Fibroblast of lung (primary cell): ENCODE measurements at places on chromosomes 16 and 17.
A peak's percentile ranks its signal among the peaks of the same experiment; 100 is the strongest.

GRCh38 chr16:86514481-86515376, 4.4 kb downstream of the FOXF1 start:
- DNase-seq: peak; percentile 68
- H3K4me3 ChIP-seq: peak overlapping the region; percentile 99
- H3K4me1 ChIP-seq: peaks cover 17% of the 10 kb centered on the region
- no peaks in the 10 kb centered on the region for H3K27me3 ChIP-seq
- H3K27ac ChIP-seq: peak overlapping the region; percentile 97
- peaks cover 43% of the 10 kb centered on the region for H3K36me3 ChIP-seq

DNA sequence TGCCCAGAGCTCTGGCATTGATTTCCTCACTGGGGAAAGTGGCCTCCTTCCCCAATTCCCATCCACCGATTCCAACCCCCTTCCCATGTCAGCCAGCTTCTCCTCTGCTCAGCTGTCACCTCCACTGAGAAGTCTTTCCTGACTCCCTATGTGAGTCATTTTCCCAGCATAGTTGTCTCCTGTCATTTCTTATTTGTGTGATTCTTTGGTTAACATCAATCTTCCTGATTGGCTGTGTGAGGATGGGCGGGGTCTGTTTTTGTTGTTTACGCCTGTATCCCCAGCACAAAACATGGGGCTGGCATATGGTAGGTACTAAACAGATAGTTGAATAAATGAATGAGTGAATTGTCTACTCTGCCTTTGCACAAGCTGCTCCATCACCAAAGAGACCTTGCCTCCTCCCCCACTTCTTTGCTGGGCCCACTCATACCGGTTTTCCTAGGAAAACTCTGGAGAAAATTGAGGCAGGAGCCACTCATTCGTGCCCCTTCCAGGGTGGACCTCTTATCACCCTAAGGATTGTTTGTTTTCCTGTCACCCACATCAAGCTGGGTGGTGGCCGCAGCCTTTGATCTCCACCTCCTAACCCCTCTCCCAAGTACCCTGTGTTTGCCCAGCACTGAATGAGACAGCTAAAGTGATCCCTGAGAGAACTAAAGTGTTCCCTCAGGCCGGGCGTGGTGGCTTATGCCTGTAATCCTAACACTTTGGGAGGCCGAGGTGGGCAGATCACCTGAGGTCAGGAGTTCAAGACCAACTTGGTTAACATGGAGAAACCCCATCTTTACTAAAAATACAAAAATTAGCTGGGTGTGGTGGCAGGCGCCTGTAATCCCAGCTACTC, 1.2 kb upstream of the GRB7 start:
- no peak for DNase-seq
- H3K4me1 ChIP-seq: peaks cover 8% of the 10 kb centered on the region
- H3K27me3 ChIP-seq: peaks cover 7% of the 10 kb centered on the region
- H3K36me3 ChIP-seq: no peaks in the 10 kb centered on the region

DNA sequence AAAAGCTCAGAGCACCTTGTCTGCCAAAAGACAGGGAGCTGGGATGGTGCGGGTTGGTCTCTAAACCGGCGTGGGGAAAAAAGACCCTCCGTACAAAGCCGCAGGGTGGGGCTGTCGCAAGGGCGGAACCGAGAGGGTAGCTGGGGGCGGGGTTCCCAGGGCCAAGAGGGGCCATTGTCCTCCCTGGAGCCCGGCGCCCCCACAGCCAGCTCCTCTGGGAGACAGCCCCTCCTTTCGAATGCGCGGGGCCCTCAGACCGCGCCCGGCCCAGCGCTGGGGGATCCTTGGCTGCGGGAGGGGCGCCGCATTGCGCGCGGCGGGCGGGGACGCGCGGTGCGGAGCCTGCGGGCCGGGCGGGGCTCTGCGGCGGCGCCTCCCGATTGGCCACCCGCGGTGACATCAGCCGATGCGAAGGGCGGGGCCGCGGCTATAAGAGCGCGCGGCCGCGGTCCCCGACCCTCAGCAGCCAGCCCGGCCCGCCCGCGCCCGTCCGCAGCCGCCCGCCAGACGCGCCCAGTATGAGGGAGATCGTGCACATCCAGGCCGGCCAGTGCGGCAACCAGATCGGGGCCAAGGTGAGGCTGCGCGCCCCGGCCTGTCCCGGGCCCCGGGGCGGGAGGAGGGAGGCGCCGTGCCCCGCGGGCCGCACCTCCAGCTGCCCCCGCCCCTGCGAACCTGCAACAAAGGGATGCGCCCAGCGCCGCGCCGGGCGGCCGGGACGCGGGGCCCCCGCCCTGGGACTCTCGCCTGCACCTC, at the start of gene TUBB3:
Gene TUBB3 (plus strand): TSS at position 459 of the 756 bp plus-strand sequence. CDS start 60 bp downstream, at position 519.
- H3K4me1 ChIP-seq: peaks cover 25% of the 10 kb centered on the region
- H3K27ac ChIP-seq: peak within 1 kb of the TSS; percentile 99
- no peaks in the 10 kb centered on the region for H3K27me3 ChIP-seq
- H3K36me3 ChIP-seq: peaks cover 2% of the 10 kb centered on the region

DNA sequence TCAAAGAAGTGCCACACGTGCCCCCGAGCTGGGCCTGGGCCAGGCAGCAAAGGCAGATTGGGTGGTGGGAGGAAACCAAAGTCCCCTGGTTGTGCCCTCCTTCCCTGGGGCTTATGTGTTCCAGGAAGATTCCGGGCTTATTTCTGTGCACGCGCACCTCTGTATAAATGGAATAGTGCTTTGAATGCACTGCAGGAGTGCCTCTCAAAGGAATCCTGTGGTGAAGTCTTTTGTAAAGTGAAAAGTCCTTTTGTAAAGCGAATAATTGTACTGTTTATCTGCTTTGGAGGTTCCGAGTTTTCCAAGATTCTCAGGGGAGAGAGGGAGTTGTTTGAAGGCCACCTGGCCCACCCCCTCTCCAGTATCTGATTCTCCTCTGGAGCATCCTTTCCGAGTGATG, 26.8 kb downstream of the C17orf75 start:
- H3K36me3 ChIP-seq: no peaks in the 10 kb centered on the region
- H3K27me3 ChIP-seq: peaks cover 5% of the 10 kb centered on the region
- H3K27ac ChIP-seq: no peak overlapping the region
- no peak overlapping the region for H3K4me3 ChIP-seq

GRCh38 chr17:57537524-57538410, 207.3 kb downstream of the CCDC182 start:
- DNase-seq: no peak
- H3K4me3 ChIP-seq: no peak overlapping the region
- no peaks in the 10 kb centered on the region for H3K4me1 ChIP-seq
- H3K27me3 ChIP-seq: no peaks in the 10 kb centered on the region
- H3K27ac ChIP-seq: no peak overlapping the region

DNA sequence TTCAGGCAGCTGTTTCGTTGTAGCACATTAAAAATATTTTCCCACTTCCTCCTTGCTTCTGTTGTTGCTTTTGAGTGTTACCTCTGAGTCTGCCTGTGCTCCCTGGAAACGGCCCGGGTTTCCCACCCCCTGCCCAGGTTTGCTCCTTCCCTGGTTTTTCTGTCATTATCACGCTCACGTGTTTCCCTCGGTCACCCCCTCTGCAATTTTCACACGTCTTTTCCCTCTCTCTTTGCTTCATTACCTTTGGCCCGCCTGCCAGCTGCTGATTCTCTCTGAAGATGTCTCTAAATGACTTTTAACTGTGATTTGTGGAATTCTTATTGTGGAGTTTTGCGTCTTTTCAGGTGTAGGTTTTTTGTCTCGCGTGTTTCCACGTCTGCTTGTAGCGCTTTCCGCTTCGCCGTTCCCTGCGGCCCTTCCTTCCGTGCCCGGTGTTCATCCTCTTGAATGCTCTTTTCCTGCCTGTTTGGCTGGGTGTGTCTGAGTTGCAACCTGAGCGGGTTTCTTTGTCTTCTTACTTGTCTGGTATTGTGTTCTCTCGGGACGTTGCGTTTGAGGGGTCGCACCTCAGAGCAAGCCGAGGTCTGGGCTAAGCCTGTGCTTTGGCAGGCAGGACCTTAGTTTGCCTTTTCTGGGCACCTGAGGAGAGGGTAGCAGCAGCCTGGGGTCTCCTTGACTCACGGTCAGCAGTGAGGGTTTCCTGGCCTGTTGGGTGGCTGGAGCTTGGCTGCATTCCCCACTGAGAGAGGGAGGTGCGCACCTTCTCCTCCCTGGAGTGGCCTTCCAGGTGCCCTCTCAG, 96.3 kb upstream of the ZNF750 start:
- H3K36me3 ChIP-seq: peaks cover 12% of the 10 kb centered on the region
- no peaks in the 10 kb centered on the region for H3K27me3 ChIP-seq
- no peak overlapping the region for H3K27ac ChIP-seq
- DNase-seq: no peak
- H3K4me3 ChIP-seq: no peak overlapping the region

DNA sequence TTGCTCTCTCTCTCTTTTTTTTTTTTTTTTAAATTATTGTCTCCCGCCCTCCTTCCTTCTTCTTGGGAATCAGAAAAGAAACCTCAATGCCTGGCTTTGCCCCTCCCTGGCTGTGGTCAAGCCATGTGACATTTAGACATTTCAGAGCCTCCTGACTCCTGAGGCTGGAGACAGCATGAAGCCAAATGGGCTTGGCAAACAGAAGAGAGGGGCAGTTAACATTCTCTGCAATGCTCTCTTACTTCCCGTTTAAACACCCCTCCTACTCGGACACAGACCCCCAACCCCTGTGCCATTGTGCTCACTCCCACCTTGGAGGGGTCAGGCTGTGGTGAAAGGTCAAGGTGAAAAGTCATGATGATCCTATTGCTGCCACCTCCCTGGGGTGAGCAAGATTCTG, 14.7 kb upstream of the MEOX1 start:
- H3K4me1 ChIP-seq: no peaks in the 10 kb centered on the region
- H3K4me3 ChIP-seq: no peak overlapping the region
- H3K27ac ChIP-seq: no peak overlapping the region
- H3K27me3 ChIP-seq: no peaks in the 10 kb centered on the region
- H3K36me3 ChIP-seq: no peaks in the 10 kb centered on the region
- DNase-seq: peak; percentile 22

DNA sequence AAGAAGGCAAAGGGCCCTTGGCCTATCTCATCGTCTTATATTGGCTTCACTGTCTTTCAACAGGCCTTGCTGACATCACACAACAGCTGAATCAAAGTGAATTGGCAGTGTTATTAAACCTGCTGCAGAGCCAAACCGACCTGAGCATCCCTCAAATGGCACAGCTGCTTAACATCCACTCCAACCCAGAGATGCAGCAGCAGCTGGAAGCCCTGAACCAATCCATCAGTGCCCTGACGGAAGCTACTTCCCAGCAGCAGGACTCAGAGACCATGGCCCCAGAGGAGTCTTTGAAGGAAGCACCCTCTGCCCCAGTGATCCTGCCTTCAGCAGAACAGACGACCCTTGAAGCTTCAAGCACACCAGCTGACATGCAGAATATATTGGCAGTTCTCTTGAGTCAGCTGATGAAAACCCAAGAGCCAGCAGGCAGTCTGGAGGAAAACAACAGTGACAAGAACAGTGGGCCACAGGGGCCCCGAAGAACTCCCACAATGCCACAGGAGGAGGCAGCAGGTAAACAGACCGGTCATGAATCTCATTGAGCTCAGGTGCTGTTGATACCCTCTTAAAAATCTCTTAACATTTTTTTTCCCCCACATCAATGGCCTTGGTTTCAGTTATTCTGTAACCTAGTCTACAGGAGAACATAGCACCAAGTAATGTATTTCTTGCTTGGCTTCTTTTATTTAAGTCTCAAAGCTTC, 64.7 kb downstream of the CDK12 start:
- H3K4me1 ChIP-seq: no peaks in the 10 kb centered on the region
- H3K36me3 ChIP-seq: peaks cover 19% of the 10 kb centered on the region
- no peak overlapping the region for H3K4me3 ChIP-seq
- H3K27me3 ChIP-seq: no peaks in the 10 kb centered on the region
- no peak for DNase-seq

DNA sequence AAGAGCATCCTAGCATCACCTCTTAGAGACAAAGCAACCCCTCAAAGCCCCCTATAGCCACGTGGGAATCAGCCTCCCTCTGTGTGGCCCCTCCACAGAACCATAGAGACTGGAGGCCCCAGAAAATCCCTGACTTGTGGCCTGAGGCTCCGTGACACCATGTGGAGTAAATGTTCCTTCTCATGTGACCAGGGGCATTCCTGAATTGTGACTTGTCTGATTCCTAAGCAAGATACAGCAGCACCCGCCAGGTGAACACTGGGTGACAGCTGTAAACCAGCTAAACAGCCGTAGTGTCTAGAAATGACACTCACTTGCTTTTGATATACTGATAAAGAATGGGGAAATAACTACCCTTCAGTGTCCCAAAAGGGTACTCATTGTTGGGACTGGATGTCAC, 79.0 kb downstream of the DYNLRB2 start:
- no peaks in the 10 kb centered on the region for H3K36me3 ChIP-seq
- no peaks in the 10 kb centered on the region for H3K27me3 ChIP-seq
- no peak overlapping the region for H3K4me3 ChIP-seq
- no peak overlapping the region for H3K27ac ChIP-seq
- no peaks in the 10 kb centered on the region for H3K4me1 ChIP-seq

DNA sequence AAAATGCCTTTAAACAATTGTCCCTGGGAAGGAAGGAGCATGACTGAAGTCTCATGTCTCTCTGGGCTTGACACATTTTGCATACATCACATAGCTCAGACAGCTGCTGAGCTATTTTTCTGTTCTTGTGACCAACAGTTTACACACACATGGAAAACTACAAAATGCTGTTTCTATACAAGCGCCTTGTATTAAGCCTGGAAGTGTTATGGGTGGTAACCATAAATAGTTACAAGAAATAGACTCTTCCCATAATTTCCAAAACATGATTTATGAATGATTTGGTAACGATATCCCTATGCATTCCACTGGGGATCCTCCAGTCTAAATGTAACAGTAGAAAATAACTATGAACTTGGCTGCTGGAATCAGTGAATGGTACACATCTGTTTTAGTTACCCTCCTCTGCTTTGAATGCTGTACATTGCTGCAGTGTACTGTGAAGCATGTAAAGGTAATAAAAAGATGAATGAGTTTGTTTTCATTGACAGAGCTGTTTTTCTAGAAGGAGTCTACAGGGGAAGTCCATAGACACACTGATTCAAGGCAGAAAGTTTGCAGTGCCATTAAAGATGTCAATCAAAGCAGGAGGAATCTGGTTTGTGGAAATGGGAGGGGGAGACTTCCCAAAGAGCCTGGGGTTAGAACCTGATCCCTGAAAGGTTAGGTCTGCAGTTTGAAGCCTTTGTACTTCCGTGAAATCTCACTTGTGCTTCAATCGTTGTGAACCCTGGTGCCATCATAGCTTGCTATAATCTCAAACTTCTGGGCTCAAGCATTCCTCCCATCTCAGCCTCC, 5.0 kb downstream of the ACSF2 start:
- no peaks in the 10 kb centered on the region for H3K27me3 ChIP-seq
- no peak overlapping the region for H3K4me3 ChIP-seq
- DNase-seq: no peak
- no peaks in the 10 kb centered on the region for H3K4me1 ChIP-seq
- no peaks in the 10 kb centered on the region for H3K36me3 ChIP-seq

- DNase-seq: peak; percentile 40
- H3K4me1 ChIP-seq: peaks cover 61% of the 10 kb centered on the region
- H3K4me3 ChIP-seq: no peak overlapping the region
- no peaks in the 10 kb centered on the region for H3K27me3 ChIP-seq
- H3K27ac ChIP-seq: peak overlapping the region; percentile 100
These were observed 11.4 kb downstream of the CCR7 start for GRCh38 chr17:40553694-40554534.

DNA sequence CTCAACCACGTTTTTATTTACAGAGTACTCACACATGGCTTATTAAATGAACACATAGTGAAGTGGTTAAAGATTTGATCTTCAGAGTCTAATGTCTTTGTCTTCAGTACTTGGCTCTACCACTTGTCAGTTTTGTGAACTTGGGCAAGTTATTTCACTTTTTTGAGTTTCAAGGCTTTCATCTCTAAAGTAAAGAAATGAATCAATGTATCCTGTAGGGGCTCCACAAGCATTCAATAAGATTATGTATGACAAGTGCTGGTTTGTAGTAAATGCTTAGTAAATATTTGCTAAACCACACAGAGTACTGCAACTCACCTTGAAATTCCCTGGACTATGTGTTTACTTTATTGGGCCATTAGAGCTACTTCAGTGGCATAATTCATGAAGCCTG, 446.0 kb upstream of the GOT2 start:
- H3K27me3 ChIP-seq: no peaks in the 10 kb centered on the region
- H3K4me1 ChIP-seq: no peaks in the 10 kb centered on the region
